T follicular helper cell (primary cell): ENCODE measurements at places on chromosomes 1 and 21.

DNA sequence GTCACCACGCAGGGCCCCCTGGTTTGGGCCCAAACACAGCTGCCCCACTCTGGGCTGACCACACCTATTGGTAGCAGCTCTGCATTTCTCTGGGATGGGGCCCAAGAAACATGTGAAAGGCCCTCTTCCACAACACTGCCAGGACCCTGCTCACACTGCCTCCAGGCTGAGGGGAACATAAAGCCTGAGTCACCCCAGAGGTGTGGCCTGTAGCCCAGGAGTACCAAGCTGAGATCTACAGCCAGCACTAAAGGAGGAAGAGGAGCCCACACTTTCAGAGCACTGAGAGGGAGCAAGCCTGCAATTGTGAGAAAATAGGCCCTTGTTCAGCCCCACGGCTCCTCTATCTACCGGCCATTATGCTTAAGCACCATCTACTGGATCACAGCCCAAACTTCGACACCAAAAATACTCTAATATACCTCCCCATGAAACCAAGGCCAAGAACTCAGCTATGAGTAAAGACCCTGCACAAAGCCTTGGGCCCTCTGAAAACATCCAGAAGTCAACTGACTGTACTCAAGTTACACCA is 14.4 kb upstream of the OR2T10 start:
- no peak for DNase-seq

GRCh38 chr1:113442131-113442530 is 51.8 kb downstream of the MAGI3 start:
- DNase-seq, result no peak

DNA sequence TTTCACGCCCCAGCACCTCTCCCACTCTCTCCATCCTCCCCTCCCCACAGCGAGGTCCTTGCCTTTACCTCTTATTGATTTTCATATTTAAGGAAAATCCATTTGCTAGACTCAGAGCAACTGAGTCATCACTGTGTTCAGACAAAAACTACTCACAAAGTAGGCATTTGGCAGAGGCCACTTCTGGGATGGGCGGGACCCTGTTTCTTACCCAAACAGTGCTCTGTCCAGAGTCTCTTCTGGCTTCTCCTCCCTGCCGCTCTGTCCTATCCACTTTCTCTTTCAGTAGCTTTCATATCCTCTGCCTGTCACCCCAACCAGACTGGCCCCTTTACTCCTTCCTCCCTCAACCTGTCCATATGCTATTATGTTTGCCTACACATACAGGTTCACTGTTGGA is 2.4 kb upstream of the NAV1 start:
- no peak for DNase-seq

DNA sequence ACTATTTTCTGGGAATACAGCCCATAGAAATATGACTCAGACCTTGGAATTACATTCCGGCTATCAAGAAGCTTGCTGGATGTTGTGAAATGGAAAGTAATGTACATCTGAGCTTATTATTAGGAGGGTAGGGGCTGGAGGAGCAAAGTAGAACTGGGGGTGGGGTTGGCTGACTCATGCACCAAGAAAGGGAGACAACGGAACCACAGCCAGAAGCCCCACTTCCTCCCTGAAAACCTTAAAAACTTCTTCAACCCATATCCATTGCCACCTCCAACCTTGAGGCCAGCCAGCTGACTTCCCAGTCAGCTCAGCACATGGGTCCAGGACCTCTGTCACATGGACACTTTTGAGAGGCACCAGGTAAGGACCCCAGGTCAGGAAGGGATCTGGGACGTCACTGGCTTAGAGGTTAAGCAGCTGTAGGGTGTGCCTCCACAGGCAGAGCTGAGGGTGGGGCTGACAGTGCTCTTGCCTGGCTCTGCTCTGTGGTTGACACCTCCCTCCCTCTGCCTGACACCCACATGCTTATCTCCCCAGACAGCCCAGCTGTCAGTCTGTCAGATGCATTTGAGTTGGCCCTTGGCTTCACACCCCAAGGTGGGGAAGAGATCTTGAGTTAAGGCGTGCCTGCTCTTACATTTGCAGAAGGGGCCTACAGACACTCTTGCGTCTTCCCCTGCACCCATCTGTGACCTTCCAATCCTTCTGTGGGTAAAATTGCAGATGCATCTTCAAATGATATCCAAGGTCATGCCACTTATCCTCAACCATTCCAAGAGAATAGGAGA is 5.7 kb upstream of the ZNF683 start:
- peak; percentile 55 for DNase-seq

DNA sequence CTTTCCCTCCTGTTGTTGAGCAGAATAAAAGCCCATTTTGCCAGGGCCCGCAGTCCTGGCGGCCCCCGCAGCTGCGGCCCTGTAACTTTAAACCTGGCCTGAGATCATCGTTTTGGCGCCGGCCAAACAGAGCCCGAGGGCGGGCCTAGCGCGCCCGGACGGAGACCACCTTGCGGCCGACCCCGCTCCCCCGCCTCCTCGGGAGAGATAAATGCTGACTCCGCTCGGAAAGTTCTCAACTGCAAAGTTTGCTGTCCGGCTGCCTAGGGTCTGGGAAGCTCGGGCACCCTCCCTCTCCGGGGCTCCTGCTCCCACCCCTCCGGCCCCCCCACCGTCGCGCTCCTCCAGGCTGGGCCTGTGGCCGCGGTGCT is at the start of gene PDPN:
Gene PDPN, plus strand, starts transcription at position 238 of the 371 bp plus-strand sequence. CDS start 202 bp downstream, outside the sequence.
- no peak for DNase-seq

- DNase-seq, result no peak
Observed at GRCh38 chr1:238892612-238893011, 493.8 kb upstream of the CHRM3 start.

DNA sequence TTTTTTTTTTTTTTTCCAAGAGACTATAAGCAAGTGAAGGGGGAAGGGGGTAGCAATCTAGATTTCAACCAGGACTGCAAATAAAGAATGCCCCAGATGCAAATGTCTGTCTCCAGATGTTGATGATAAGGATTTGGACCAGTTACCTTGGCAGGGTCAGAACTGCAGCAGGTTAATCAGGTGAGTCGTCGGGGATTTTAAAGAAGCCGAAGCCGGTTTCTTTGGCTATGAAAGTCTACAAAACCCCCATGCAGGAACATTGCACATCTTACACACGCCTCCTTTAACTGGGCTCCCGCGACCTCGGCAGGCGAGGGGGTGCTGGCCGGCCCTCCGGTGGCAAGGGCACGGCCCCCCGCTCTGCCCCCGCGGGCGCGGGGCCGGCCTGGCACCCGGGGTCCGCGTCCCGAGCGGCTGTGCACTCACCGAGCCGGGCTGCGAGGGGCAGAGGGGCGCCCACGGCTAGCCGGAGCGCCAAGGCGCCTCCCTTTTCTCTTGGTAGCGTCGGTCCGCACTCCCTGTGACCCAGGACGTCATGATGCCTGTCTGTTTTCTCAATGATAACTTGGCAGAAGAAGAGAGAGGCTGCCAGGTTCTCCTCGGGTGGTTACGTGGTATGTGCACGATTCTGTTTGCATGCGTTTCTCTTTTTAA is 366.3 kb upstream of the ESRRG start:
- no peak for DNase-seq

DNA sequence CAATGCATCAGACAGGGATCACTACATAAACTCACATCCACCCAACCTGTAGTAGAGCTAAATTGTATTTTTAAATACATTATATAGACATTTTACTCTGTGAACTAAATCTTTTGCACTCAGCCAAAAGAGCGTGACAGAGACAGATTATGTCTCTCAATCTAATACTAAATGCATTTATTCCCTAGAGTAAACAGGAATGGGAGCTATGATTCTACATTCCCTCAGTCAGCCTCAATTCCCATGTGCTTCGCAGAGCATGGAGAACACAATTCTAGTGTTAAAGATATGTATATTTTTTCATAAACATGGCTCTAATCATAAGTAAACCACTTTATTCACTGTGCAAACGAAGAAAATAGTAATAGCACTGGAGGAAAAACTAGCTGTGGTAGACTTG is 16.5 kb downstream of the PIGK start:
- DNase-seq, result no peak

DNA sequence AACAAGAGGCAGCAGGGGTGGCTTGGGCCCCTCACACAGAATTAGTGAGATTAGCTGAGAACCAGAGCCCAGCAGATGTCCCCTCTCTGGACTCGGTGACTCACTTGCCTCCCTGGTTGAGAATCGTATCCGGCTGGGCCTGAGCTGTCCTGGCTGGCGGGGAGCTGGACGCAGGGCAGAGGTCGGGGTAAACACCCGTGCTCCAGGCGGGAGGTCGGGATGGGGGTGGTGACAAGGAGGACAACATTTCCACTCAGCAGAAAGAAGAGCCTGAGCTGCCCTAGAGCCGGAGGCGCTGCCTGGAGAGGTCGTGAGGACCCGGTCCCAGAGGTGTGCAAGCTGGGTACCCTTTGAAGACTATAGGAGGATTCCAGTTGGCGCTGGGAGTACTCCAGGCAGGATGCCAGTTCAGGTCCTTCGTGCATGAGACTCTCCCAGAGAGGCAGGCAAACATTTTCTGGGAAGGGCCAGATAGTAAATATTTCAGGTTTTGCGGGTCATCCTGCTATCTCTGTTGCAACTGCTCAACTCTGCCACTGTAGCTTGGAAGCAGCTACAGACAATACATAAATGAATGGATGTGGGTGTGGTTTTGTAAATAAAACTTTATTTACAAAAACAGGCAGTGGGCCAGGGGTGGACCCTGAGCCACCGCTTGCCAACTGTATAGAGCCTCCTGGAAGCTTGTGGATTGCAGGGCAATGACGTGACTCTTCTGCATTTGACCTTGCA is 116.8 kb upstream of the WNT4 start:
- no peak for DNase-seq

DNA sequence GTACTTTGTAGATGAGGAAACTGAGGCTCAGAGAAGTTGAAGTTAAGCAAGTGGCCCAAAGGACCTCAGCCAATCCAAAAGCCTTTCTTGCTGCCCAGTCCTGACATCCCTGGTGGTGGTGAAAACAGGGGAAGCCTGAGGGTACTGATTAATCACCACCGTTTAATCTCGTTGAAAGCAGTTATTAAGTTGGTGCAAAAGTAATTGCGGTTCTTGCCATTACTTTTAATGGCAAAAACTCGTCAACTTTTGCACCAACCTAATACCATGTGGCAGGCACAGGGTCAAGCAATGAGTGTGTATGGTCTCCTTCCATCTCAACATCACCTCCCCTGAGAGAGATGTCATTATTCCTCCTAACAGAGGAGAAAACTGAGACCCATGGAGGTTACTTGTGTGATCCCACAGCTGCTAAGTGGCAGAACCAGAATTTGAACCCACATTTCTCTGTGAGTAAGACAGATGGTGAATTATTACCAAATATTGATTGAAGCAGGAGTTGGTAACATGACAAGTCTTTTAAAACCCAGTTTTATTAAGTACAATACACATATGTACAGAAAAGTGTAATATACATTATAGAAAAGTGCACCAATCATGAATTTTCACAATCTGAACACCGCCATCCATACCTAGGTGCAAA is 39.4 kb upstream of the GRHL3 start:
- no peak for DNase-seq

- no peak for DNase-seq
Observed at GRCh38 chr1:241077386-241078147, 279.4 kb downstream of the RGS7 start.

DNA sequence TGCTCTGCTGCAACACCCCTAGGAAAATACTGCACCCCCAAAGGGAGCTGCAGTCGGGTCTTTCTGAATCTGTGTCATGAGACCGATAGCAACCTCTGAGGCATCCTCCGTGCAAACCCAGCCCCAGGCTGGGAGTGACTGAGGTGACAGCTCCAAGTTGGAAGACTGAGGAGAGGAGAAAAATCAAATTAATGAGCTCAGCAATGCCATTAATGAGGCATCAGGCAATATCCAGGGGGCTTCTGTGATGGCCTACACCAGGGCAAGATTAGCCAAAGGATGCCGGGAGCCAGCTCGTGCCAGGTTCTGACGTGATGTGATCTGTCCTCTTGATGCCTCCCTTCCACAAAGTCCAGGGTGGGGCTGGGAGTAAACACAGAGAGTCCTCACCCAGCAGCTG is 30.8 kb upstream of the PSMB2 start:
- no peak for DNase-seq

DNA sequence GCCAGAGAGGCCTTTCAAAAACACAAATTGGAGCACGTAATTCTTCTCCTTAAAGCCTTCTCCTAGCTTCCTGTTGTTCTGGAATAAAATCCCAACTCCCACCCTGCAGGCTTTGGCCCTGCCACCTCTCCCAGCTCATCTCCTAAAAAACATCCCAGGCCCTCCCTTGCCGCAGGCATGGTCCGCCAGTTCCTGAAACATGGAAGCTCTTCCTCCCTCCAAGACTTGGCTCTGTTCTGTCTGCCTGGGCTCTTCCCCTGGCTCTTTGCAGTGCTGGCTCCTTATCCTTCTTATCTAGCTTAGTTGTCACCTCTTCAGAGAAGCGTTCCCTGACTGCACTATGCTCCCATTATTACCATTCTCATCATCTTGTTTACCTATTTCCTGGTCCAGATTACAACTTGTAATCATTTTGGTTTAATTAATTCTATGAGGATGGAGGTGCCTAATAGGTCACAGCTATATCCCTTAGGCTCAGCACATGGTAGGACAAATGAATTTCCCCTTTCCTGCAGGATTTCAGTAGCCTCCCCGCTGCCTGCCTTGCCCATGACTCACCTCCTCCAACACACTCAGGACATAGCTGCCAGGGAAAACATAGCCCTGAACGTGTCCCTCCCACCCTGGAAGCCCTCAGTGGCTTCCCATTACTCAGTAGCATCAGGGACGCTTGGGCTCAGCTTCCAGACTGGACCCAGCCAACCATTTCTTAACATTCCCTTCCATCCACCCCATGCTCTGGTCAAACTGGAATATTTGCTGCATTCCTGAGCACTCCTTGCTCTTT is 15.7 kb upstream of the IGSF21 start:
- no peak for DNase-seq

DNA sequence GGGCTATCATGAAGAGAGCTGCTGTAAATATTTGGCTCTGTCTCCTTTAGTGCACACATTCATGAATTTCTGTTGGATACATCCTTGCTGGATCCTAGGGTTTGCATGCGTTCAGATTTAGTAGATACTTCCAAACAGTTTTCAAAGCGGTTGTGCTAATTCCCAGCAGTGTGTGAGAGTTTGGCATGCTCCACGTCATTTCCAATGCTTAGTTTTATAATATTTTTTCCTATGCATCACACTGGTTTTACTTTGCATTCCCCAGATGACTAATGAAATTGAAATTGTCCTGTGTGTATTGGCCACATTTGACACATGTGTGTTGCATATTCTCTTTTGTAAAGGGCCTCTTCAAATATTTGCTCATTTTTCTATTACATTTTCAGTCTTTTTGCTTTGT is 18.5 kb upstream of the AADACL3 start:
- no peak for DNase-seq

DNA sequence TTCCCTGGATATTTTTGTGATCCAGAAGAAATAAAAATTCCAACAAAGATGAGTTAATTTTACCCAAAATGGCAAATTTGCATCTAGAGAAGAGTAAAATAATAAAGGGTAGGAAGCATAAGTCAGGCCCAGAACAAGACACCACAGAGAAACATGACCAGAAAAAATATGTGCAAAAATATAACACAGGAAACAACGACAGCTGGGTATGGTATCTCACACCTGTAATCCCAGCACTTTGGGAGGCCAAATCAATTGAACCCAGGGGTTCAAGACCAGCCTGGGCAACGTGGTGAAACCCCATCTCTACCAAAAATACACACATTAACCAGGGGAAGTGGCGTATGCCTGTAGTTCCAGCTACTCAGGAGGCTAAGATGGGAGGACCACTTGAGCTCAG is 39.7 kb upstream of the SDC3 start:
- DNase-seq, result no peak

GRCh38 chr1:236893626-236894545 is 98.8 kb downstream of the MTR start:
- DNase-seq, result no peak
